Mucosa of gallbladder (tissue), 1 donor: ENCODE measurements at places on chromosomes 2 and 18. TPM values are rescaled to one million over a fixed set of nuclear protein-coding genes. Genes with fewer than 3 reads are reported as not detected.

The ACVR1C gene
- total RNA-seq, result 0.58 TPM

The LRRC30 gene
- not detected for total RNA-seq

The ADAM23 gene
- total RNA-seq, result 2.4 TPM

The FZD7 gene
- total RNA-seq, result 10.4 TPM

The ZSCAN30 gene
- 17.9 TPM for total RNA-seq

The RIT2 gene
- total RNA-seq, result not detected

The NOSTRIN gene
- total RNA-seq, result 36.1 TPM
